GM06990 (cell line): ENCODE measurements at places on chromosomes 2 and 18.

GRCh38 chr2:229375251-229375650, 104.2 kb upstream of the PID1 start:
- DNase-seq: no peak

GRCh38 chr18:56532176-56532840, 106.1 kb downstream of the TXNL1 start:
- DNase-seq: peak; percentile 56

- DNase-seq: no peak
These were observed 118.4 kb downstream of the B3GNT2 start for GRCh38 chr2:62314291-62314690.

GRCh38 chr2:120870467-120870788, 134.8 kb downstream of the GLI2 start:
- DNase-seq: no peak

DNA sequence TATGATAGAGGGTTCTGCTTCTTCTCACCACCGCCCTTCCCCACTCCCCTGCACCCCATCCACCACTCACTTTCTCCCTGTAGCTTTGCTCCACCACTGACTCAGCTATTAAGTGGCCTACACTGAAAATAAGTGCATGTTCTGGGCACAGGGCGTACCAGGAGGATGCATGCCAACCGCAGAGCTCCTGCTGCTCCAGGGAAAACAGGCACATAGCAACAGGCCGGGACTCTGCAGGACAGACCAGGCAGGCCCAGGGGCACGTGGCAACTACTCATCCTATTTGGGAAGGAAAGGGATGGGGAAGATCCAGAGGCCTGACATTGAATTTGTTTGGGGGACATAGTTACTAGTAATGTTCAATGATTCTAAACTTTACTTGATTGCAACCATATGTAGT, 28.4 kb downstream of the ARL4C start:
- DNase-seq: no peak

- DNase-seq: no peak
These were observed 15.7 kb downstream of the ARMC9 start for GRCh38 chr2:231213931-231214642.

GRCh38 chr2:72036595-72036994, 111.1 kb downstream of the CYP26B1 start:
- DNase-seq: no peak

DNA sequence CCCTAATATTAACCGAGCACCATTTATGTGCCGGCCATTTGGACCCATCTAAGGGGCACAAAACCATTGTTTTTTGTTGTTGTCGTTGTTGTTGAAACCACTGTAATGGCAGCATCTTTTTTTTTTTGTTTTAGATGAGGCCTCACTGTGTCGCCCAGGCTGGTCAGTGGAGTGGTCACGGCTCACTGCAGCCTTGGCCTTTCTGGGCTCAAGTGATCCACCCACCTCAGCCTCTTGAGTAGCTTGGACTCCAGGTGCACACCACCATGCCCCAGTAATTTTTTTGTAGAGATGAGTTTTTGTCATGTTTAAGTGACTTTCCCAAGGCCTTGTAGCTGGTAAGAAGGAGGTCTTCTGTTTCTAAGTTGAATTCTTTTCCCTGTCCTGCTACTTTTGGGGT, 33.0 kb downstream of the ASAP2 start:
- DNase-seq: no peak

GRCh38 chr2:122193622-122194021, 438.2 kb downstream of the TSN start:
- DNase-seq: no peak
